NCI-H524 (cell line): ENCODE measurements at places on chromosomes 4 and X.

DNA sequence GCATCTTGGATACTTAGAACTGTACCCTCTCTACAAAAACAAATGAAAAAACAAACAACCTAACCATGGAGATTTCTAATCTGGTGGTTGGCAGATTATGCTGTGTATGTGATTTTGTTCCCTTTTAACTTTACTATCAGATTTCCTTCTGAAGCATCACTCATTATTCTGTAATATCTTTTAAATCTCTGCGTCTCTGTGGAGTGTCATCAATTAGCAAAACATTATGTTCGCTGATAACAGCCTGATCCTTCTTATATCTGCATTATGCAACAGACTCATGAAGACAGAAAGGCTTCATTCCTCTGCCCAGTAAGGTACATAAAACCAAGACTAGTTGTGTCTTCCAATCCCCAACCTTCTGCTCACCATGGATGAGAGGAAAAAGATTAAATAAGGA, 110.3 kb upstream of the PDE5A start:
- peak; percentile 4 for DNase-seq

GRCh38 chr4:1590244-1590643, 93.9 kb downstream of the FAM53A start:
- DNase-seq, result no peak

- no peak for DNase-seq
These were observed 43.2 kb upstream of the HUWE1 start for GRCh38 chrX:53729751-53730150.

DNA sequence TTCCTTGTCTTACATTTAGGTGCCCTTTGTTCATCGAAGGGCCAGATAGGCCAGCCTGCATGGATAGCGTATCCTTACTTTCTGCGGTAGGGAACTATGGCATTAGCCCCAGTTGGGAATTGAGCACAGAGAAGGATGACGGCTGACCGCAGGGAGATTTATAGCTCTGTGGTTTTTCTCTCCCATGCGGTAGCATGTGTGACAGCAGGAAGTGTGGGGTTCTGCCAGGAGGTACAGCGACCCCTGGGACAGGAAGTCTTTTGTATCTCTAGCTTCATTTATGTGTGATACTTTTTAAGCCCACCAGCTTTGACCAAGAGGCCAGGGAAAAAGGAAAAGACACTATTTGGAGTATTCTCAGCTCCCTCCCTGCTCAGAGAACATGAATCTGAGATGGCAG, 33.1 kb downstream of the GAB3 start:
- no peak for DNase-seq
